Left lobe of liver (tissue), 2 donors: ENCODE measurements at places on chromosomes 16 and 17. TPM values are rescaled to one million over a fixed set of nuclear protein-coding genes. Genes with fewer than 3 reads are reported as not detected.

The SAT2 gene
- total RNA-seq, result 100 TPM

The NPIPB9 gene
- total RNA-seq, result 2.3 TPM

The SMIM5 gene
- total RNA-seq, result 0.13 TPM

The ZNF830 gene
- 4.4 TPM for total RNA-seq

The GAST gene
- total RNA-seq, result not detected

The TVP23A gene
- not detected for total RNA-seq
